Daoy (cell line): ENCODE measurements at places on chromosomes 5 and 9. TPM values are rescaled to one million over a fixed set of nuclear protein-coding genes. Genes with fewer than 3 reads are reported as not detected.

The GPRIN1 gene
- 12.3 and 13.6 TPM in 2 replicates for total RNA-seq

The IL3 gene
- total RNA-seq: not detected in 2 replicates

The IL13 gene
- not detected in 2 replicates for total RNA-seq

The GFI1B gene
- total RNA-seq: not detected in 2 replicates

The CCNI2 gene
- 0.06 and 0.09 TPM in 2 replicates for total RNA-seq
